ENCODE measurements at places on chromosomes 1 and 21.

- DNase-seq = no peak
Observed at GRCh38 chr21:41149199-41149598, 18.8 kb upstream of the BACE2 start.

DNA sequence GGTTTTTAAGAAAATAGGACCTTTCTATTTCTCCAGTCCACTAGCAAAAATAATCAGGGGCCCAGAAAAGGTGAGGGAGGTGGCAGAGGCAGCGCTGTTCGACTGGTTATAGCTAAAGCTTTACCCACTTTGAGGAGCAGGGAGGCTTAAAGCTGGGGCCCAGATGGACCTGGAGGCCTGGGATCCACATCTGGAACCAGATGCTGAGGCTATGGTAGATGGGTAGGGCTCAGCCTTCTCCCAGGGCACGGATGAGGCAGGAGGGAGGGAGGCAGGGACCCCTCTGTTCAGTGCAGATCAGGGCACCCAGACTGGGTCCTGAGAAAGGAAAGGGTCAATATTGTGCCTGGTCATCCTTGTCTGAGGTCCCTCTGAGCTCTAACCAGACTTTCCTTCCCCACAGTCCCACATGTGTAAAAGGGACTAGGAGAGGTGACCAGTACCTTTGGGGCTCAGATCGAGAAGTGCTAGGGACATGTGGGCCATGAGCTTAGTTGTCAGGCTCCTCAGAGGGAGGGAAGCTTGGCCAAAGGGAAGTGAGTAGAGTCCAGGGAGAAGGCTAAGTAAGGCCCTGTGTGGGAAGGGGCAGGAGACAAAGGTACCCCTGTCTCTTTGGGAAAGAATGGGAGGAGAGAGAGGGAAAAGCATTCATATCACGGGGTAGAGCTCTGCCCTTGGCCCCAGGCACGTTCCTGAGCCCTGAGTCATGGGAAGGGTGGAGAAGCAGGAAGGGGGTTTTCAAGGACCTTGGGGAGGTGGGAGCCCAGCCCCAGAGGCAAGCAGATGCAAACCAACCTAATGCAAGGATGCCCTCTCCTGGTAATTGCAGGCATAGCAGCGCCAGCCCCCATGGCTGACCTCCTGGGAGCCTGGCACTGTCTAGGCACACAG is 15.4 kb downstream of the LMNA start:
- DNase-seq = peak; percentile 72

DNA sequence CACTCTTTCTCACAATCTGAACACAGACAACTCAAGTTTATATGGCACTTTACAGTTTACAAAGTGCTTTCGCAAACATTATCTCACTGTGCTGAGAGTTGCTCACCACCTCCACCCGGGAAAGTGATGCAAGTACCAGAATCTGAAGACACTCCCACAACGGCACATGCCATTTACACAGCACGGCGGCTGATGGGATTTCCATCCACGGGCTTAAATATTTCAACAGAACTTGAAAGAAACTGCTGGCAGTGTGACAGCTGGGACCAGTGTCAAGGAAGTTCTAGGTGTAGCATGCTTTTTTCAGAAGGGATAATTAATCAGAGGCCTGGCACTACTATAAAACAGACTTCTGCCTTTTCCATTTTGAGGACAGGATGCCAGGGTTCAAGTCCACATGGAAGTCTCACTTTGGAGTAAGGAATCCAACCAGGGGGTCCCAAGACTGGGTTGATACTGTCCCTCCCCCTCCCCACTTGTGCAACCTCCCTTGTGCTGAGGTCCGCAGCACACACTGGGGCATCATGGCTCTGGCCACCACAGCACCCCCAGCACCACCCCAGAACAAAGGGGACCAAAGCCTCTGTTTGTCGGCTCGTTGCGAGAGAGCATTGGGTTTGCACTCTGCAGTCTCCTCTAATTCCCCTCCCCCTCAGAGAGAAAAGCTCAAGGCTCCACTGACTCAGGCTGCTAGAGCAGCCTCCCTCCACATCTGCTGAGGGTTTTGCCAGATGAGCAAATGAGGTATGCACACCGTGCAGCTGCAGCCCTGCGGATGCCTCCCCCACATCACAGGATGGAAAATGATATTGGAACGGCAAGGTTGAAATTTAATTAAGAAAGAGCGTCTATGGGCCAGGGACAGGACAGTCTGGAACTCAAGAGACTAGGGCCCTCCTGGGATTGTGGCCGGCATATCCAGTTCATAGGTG is 154.9 kb downstream of the TGFBR3 start:
- DNase-seq = no peak

DNA sequence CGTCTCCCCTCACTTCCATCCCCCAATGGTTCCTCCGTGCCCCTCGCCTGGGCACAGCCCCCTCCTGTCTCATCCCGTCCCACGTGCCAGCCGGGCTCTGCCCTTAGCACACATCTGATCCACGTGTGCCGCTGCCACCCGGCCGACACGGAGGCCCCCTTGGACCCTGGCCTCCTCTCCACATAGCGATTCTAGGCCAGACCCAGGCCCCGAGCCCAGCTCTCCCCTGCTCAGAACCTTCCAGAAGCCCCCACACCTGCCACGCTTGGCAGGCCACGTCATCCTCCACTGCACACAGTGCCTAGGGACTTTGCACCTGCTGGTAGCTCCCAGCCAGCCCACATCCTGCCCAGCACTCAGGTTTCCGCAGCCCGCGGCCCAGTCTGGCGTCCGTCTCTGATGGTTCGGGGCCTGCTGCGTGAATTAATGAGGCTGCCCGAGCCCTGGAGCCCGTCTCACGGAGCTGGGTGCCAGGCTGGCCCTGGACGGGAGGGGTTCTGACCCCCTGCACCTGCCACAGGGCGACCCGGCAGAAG is 20.1 kb downstream of the PLCH2 start:
- DNase-seq = no peak

GRCh38 chr21:25329227-25329825 is 278.0 kb downstream of the MRPL39 start:
- DNase-seq = no peak

- DNase-seq = no peak
Observed at GRCh38 chr1:58158506-58159433, 387.8 kb downstream of the OMA1 start.

DNA sequence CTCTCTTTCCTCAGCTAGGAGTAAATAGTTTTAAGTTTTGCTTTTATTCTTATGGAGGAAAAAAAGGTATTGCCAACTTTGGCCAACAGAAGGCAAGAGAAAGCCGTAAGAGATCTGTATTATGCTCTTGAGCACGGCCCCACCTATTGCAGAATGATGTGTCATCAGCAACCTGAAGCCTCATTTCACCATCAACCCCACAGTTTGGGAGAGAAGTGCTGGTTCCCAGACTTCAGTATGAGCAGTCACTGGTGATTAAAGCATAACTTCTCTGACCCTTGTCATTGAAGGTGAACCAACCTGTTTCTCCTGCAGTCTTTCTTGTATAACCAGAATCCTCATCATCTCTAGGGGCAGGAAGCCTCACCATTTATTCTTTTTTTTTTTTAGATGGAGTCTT is 100.2 kb downstream of the SIPA1L2 start:
- DNase-seq = no peak

DNA sequence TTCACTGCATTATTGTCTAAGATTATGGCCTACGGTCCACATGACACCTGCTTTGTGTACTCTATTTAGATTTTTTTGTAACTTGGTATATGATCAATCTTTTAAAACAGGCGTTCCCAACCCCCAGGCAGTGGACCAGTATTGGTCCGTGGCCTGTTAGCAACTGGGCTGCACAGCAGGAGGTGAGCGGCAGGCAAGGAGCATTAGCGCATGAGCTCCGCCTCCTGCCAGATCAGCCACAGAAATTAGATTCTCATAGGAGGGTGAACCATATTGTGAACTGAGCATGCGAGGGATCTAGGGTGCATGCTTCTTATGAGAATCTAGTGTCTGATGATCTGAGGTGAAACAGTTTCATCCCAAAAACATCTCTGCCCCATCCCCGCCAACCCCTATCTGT is 228.4 kb upstream of the NR5A2 start:
- no peak for DNase-seq

DNA sequence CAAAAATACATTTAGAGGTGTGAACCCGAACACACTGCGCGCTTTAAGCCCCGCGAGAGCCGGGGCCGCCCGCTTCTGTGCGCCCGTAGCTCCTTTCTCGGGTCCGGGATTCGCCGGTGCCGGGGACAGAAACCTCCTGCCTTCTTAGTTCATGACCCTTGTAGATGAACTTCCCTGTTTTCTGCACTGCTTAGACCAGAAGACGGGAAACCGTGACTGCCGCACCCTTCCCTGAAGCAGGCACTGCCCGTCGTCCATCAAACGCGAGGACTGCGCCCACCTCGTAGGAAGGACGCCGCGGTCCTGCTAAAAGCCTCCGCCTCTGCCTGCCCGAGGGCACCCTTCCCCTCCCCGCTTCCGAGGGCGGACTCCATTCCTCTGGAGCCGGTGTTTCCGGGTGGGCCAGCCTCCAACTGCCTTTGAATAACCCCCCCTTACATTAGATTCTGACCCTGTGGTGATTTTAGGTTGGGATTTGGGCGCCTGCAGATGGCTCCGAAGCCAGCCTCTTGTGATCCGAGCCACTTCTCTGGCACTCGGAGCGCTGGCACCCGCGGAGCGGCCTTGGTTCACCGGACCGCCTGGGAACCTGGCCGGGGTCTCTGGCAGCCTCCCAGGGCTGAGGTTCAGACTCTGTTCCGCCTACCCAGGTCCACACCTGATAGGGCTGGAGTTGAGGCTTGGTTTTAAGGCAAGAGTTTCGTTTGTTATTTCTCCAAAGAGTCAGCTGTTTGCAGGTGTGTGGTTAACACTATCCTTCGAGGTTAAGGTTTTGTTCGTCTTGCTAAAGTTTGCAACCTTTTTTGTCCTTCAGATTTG is 1.2 kb upstream of the PTTG1IP start:
- no peak for DNase-seq

DNA sequence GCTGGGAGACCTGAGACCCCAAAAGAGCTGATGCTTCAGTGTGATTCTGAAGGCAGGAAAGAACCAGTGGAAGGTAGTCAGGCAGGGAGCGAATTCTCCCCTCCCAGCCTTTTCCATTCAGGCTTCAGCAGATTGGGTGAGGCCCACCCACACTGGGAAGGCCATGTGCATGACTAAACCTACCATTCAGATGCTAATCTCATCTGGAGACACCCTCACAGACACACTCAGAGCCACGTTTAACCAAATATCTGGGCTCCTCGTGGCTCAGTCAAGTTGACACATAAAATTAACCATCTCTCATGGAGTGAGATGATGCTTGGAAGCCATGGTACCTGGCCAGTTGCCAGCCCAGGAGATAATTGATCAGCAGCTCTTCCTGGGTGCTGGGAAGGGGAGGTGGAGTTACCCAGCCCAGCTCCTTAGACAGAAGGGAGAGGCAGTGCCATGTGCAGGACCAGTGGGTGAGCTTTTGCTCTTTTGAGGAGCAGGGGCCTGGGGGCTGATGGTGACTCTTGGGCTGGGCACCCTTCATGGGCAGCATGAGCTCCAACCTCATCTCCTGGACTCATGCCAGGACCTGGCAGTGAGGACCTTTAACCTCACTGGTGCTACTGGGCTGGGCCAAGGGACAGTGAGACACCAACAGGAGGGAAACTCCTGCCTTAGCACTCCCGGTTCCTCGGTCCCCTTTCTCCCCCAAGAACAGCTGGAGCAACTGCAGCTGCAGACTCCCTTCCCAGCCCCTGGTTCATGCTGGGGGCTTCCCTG is 89.0 kb upstream of the ACTL8 start:
- DNase-seq = no peak

- no peak for DNase-seq
Observed at GRCh38 chr1:75668813-75669212, 55.7 kb upstream of the ACADM start.

DNA sequence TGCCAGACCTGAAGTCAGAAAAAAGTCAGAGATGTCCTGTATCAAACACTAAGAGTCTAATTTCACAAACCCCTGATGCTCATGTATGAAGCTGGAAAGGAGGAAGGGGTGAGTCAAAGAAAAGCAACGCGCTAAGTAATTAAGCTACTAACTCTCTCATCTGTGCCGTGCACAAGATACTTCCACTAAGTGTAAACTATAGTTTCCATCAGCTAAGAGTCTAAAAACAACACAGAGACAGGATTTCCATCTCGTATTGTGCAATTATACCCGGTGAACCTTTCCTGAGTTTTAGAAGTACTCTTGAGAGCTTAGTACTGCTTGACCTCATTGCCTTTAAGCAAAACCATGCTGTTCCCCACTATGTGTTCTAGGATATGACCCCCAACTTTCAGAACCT is 19.0 kb downstream of the DNALI1 start:
- DNase-seq = no peak
